ENCODE measurements at places on chromosomes 12 and 14. TPM values are rescaled to one million over a fixed set of nuclear protein-coding genes. Genes with fewer than 3 reads are reported as not detected.

FAM161B gene
- total RNA-seq = 2.8 TPM

CLEC12A gene
- not detected for total RNA-seq

TSPAN8 gene
- not detected for total RNA-seq

CD163L1 gene
- total RNA-seq = 10.2 TPM

PIWIL1 gene
- not detected for total RNA-seq

METAP2 gene
- total RNA-seq = 47.5 TPM

CLEC14A gene
- total RNA-seq = 90.1 TPM

KRT81 gene
- total RNA-seq = not detected

IGF1 gene
- 0.44 TPM for total RNA-seq

PGF gene
- 20.2 TPM for total RNA-seq

MYG1 gene
- 31.6 TPM for total RNA-seq

PSME2 gene
- 139 TPM for total RNA-seq

GZMB gene
- not detected for total RNA-seq

CIROP gene
- not detected for total RNA-seq

SLC25A3 gene
- 462 TPM for total RNA-seq

TSPAN9 gene
- 74.1 TPM for total RNA-seq

GALNT16 gene
- under 0.01 TPM for total RNA-seq

FLRT2 gene
- total RNA-seq = 139 TPM

DNAI7 gene
- total RNA-seq = not detected

TPPP2 gene
- not detected for total RNA-seq

MAP1LC3B2 gene
- 0.65 TPM for total RNA-seq

LALBA gene
- not detected for total RNA-seq

TMEM117 gene
- total RNA-seq = 4.8 TPM

ARF3 gene
- total RNA-seq = 36.3 TPM

CD163 gene
- under 0.01 TPM for total RNA-seq

ETV6 gene
- 6.7 TPM for total RNA-seq

ESRRB gene
- total RNA-seq = not detected

SERPINA6 gene
- not detected for total RNA-seq

MYH6 gene
- total RNA-seq = not detected

VASH1 gene
- total RNA-seq = 15.3 TPM

FOXG1 gene
- total RNA-seq = not detected

OAS1 gene
- total RNA-seq = 13.5 TPM

ANKRD33 gene
- total RNA-seq = not detected

TAS2R13 gene
- total RNA-seq = 0.44 TPM

CLEC6A gene
- not detected for total RNA-seq

SPIC gene
- total RNA-seq = not detected

TAS2R7 gene
- total RNA-seq = not detected

GYS2 gene
- total RNA-seq = not detected

GSC gene
- not detected for total RNA-seq

SLCO1B1 gene
- not detected for total RNA-seq

STAC3 gene
- total RNA-seq = 0.40 TPM

ANKS1B gene
- total RNA-seq = 0.20 TPM

KERA gene
- total RNA-seq = not detected

PIP4K2C gene
- total RNA-seq = 8.9 TPM

PTPRO gene
- not detected for total RNA-seq

PRH2 gene
- total RNA-seq = not detected

IQSEC3 gene
- total RNA-seq = under 0.01 TPM

ADAM20 gene
- 0.22 TPM for total RNA-seq

CCDC60 gene
- total RNA-seq = not detected
